Ureter (tissue), 1 donor: ENCODE measurements at places on chromosomes 2 and 18.

- no peak for DNase-seq
These were observed 239.9 kb downstream of the CYRIA start for GRCh38 chr2:16425462-16426336.

- DNase-seq = no peak
These were observed 13.2 kb downstream of the FN1 start for GRCh38 chr2:215422676-215423075.

DNA sequence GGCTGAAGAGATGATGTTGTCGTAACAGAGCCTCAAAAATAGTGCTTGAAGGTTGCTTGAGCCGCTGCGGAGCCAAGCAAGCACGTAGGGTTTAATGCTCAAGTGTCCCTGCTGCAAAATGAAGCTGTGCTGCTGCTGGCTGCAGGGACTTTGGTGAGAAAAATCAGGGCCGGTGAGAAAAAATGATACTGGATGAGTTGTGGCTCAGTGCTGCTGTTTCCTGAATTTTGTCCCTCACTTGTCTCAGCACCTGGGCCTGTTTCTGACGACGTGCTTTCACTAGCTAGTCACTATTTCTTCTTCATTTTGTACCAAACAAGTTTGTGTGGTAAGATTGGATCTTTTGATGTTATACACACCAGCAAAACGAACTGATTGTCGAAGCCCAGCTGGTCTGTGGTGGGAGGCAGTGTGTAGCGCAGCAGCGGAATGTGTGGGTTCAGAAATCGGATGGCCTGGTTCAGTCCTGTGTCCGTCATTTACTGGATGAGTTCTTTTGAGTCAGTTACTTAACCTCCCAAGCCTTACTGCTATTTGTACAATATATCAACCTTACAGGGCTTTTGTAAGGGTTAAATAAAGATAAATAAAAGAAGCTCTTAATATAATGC is 172.8 kb upstream of the FOSL2 start:
- DNase-seq = no peak

DNA sequence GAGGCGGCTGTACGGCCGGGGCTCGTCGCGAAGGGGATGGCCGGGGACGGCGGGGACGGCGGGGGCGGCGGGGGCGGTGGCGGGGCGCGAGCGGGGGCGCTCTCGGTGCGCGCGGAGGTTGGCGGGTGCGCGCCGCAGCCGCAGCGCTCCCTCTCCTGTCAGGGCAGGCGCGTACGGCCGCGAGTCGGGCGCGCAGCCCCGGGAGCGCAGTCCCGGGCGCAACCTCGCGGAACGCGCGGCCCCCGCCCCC is 296 bp upstream of the GRHL1 start:
- no peak for DNase-seq

DNA sequence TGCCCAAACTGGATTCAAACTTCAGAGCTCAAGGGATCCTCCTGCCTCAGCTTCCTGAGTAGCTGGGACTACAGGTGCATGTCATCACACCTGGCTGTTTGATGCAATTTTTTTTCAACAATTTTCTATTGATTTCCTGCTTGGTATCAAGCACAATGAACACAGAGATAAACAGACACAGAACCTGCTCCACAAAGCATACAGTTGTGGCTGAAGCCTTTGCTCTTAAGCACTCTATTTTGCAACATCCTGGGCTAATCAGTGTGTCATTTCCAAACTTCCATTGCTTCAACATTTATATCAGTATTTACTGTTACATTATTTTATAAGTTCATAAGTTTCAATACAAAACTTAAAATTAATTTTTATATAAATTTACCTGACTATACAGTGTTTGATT is 79.4 kb downstream of the NEB start:
- DNase-seq = no peak

DNA sequence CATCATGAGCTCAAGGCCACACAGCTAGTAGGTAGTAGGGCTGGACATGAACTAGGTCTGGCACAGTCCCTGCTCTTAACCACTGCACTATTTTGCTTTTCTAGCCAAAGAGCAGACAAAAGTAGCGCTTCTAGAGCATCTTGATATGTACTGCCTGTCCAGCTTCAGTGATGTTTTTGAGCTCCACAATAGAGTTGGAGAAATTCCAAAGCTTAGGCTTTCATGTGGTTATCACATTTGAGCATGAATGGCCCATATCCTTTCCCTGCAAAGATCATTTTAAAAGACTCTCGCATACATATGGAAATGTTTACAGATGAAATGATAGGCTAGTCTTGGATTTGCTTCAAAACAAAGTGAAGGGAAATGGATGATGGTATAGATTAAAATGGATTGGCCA is 128.7 kb downstream of the MAP3K20 start:
- DNase-seq = no peak
